Aorta (tissue), 5 donors: ENCODE measurements at places on chromosomes 13 and 19. TPM values are rescaled to one million over a fixed set of nuclear protein-coding genes. Genes with fewer than 3 reads are reported as not detected.
A peak's percentile ranks its signal among the peaks of the same experiment; 100 is the strongest.

ZNF491 gene
- total RNA-seq = 4.8 TPM

CEACAM6 gene
- 0.33 TPM for total RNA-seq

RFPL4AL1 gene
- not detected for total RNA-seq

NCR1 gene
- 1.0 TPM for total RNA-seq

ZNF132 gene
- total RNA-seq = 4.5 TPM

ZNF835 gene
- total RNA-seq = 2.8 TPM

ZNF665 gene
- total RNA-seq = 4.4 TPM

PLK5 gene
- not detected for total RNA-seq

CGB8 gene
- not detected for total RNA-seq

SACS gene
- 79.0 TPM for total RNA-seq

OR10H1 gene
- total RNA-seq = not detected

- no peak for DNase-seq
- H3K4me1 ChIP-seq = peaks cover 3% of the 10 kb centered on the region
- H3K27ac ChIP-seq = peak overlapping the region; percentile 95
- H3K36me3 ChIP-seq = no peaks in the 10 kb centered on the region
- no peaks in the 10 kb centered on the region for H3K27me3 ChIP-seq
Observed at GRCh38 chr13:36918246-36919131, 1.5 kb downstream of the SMAD9 start.

GRCh38 chr19:1449467-1450442, at the start of gene APC2:
Gene APC2 (plus strand): TSS chr19:1450121. CDS start chr19:1453002, 2,881 bp downstream.
- no peaks in the 10 kb centered on the region for H3K27me3 ChIP-seq
- DNase-seq = no peak
- H3K27ac ChIP-seq = no peak within 1 kb of the TSS
- no peaks in the 10 kb centered on the region for H3K4me1 ChIP-seq

DNA sequence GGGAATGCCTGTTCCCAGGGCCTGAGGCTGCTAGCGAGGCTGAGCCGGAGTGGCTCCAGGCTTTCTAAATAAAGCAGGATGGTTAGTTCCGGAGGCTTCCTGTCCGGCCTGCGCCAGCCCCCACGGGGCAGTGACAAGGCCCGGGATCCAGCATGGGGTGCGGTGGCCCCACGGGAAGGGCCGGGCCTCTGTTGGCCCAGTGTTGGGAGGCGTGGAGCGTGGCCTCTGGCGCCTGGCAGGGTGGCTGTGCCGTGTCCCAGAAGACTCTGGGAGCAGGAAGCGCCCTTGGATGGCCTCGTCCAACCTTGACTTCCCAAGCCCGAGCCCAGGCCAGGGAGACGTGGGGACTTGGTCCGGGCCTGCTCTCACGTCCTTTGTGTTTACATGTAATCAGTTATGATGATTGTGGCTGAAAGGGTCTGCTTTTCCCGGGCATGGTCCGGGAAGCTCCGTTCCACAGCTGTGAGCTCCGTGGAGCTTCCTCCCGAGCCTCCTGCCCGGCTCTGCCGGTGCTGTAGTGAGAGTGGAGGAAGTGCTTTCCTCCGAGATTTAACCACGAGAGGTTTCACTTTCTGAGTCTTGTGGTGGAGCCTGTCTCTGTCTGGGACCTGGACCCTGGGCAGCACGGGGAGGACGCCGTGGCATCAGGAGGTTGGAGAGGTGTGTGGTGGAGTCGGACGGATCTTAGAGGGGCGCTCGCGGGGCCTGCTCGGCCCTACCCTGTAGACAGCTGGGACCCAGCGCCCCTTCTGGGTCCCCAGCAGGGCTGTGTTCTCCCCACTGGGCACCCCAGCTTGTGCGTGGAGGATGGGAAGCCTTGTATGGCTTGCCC, 4.6 kb downstream of the GNA11 start:
- DNase-seq = peak; percentile 81
- H3K27me3 ChIP-seq = no peaks in the 10 kb centered on the region
- peak overlapping the region; percentile 55 for H3K27ac ChIP-seq
- no peak overlapping the region for H3K4me3 ChIP-seq

DNA sequence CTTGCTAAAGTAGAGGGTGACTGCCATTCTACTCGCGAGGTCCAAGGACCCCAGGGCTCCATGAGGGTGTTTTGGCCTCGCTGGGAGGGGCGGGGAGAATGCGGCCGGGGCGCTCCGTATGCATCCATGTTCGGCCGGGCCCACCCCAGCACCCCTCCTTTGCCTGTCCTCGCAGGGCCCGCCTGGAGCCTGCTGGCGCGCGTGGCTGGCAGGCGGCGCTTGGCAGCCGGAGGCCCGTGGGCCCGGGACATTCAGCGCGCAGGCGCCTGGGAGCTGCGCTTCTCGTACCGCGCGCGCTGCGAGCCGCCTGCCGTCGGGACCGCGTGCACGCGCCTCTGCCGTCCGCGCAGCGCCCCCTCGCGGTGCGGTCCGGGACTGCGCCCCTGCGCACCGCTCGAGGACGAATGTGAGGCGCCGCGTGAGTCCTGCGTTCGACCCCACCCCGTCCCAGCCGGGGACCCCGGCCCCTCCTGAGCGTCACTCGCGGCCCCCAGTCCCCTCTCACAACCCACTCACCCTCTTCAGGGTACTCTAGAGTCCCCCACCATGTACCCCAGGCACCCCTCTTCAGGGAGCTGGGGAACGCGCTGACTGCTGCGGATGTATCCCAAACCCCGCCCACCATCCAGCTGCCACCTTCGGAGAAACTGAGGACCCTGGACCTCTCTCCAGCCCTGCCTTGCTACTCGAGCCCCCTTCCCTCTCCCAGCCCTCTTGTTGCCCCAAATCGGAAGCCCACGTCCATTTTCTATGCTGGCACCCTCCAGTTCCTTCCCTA, 4.1 kb downstream of the DLL3 start:
- peak; percentile 80 for DNase-seq
- peaks cover 4% of the 10 kb centered on the region for H3K27me3 ChIP-seq
- H3K4me3 ChIP-seq = no peak overlapping the region
- H3K36me3 ChIP-seq = no peaks in the 10 kb centered on the region
- H3K27ac ChIP-seq = no peak overlapping the region

- H3K36me3 ChIP-seq = no peaks in the 10 kb centered on the region
- no peak for DNase-seq
- no peak overlapping the region for H3K27ac ChIP-seq
- H3K4me1 ChIP-seq = no peaks in the 10 kb centered on the region
Observed at GRCh38 chr13:90533866-90534265, 813.6 kb upstream of the MIR17HG start.

GRCh38 chr13:31094331-31095015, 67.2 kb downstream of the HSPH1 start:
- no peak overlapping the region for H3K27ac ChIP-seq
- H3K4me3 ChIP-seq = no peak overlapping the region
- H3K27me3 ChIP-seq = no peaks in the 10 kb centered on the region
- H3K36me3 ChIP-seq = no peaks in the 10 kb centered on the region

GRCh38 chr13:43268632-43269031, 245.2 kb downstream of the DNAJC15 start:
- no peaks in the 10 kb centered on the region for H3K27me3 ChIP-seq
- no peaks in the 10 kb centered on the region for H3K36me3 ChIP-seq
- peaks cover 10% of the 10 kb centered on the region for H3K4me1 ChIP-seq
- no peak for DNase-seq
- no peak overlapping the region for H3K4me3 ChIP-seq
- no peak overlapping the region for H3K27ac ChIP-seq

GRCh38 chr19:39497701-39497995, 1.1 kb upstream of the DLL3 start:
- no peak for DNase-seq
- H3K27me3 ChIP-seq = no peaks in the 10 kb centered on the region
- no peaks in the 10 kb centered on the region for H3K4me1 ChIP-seq
- no peak overlapping the region for H3K27ac ChIP-seq

DNA sequence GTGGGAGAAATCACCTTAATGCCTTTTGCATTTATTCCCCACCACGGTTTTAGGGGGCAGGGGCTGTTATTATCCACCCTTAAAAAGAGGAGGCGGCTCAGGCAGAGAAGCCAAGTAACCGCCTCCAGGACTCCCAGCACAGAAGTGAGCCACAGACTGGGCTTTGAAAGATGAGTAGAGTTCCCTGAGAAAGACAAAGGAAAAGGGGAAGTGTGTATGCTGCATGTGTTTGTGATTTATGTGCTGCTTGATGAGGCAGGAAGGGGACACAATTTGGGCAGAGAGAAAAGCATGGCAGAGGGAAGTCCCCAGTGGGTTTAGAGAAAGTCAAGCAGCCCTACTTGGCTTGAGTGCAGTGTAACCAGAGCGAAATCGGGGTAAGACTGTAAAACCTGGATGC, 85.0 kb downstream of the DOCK9 start:
- H3K4me1 ChIP-seq = peaks cover 6% of the 10 kb centered on the region
- no peaks in the 10 kb centered on the region for H3K27me3 ChIP-seq
- no peak overlapping the region for H3K4me3 ChIP-seq

GRCh38 chr13:71727662-71728061, 139.3 kb downstream of the DACH1 start:
- no peaks in the 10 kb centered on the region for H3K36me3 ChIP-seq
- H3K4me1 ChIP-seq = no peaks in the 10 kb centered on the region
- H3K27me3 ChIP-seq = no peaks in the 10 kb centered on the region
- no peak overlapping the region for H3K4me3 ChIP-seq
- H3K27ac ChIP-seq = no peak overlapping the region
- DNase-seq = no peak

DNA sequence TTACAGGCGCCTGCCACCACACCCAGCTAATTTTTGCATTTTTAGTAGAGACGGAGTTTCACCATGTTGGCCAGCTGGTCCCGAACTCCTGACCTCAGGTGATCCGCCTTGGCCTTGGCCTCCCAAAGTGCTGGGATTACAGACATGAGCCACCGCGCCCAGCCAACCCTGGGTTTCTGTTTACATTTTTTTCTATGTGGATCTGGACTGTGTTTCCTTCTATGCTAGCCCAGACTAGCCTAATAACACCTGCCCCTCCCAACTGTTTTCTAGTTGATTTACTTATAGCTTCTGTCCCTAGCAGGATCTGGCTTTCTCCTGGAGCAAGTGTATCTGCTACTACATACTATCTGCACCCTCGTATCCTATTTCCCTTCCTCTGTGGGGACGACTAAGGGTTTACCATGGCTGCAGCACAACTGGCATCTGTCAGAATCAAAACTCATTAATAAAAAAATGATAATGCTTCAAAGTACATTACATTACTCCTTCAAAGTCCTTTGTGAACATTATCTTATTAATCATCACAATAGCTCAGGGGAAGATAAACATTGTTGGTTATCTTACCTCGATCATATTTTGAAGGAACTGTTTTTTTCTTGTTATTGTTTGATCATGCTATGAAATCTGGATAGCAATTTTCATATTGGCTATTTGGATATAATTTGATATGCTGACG, 228.3 kb downstream of the KLF5 start:
- no peak for DNase-seq
- H3K4me3 ChIP-seq = no peak overlapping the region
- H3K27ac ChIP-seq = no peak overlapping the region
- H3K36me3 ChIP-seq = no peaks in the 10 kb centered on the region

- H3K27ac ChIP-seq = no peak overlapping the region
- H3K27me3 ChIP-seq = no peaks in the 10 kb centered on the region
- H3K4me1 ChIP-seq = no peaks in the 10 kb centered on the region
- DNase-seq = no peak
- H3K36me3 ChIP-seq = no peaks in the 10 kb centered on the region
Observed at GRCh38 chr13:51786425-51787265, 17.3 kb downstream of the DHRS12 start.
